ENCODE measurements at places on chromosomes 6 and 20.

- DNase-seq = no peak
Observed at GRCh38 chr20:50959543-50960126, 1.0 kb downstream of the MOCS3 start.

GRCh38 chr20:56540415-56540814 lies 7.4 kb downstream of the FAM209B start:
- no peak for DNase-seq

DNA sequence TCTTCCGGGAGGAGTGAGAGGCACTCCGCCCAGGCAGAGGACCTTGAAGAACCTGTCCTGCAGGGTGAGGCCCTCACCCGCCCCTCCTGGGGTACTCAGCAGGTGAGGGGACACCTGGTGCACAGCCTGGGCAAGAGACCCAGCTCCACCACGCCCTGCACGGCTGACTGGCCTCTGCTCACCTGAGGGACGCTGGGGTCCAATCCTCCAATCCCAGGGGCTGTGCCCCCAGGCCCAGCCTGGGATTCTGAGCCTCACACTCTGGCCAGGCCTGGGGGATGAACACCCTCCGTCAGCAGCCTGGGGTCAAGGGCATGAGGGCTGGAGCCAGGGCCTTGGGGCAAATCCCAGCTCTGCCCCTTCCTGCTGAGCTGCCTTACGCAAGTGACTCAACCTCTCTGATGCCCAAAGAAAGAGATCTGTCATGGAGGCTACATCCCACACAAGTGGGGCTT lies 149.9 kb upstream of the PTPN1 start:
- DNase-seq = no peak

- no peak for DNase-seq
Observed at GRCh38 chr20:60473211-60473610, 515.0 kb downstream of the CDH26 start.

- DNase-seq = no peak
Observed at GRCh38 chr20:2778602-2779321, 21.7 kb downstream of the CPXM1 start.

GRCh38 chr6:145842693-145843546 lies 28.3 kb upstream of the FBXO30 start:
- no peak for DNase-seq
